H7 (cell line): ENCODE measurements at places on chromosomes 6 and 20. TPM values are rescaled to one million over a fixed set of nuclear protein-coding genes. Genes with fewer than 3 reads are reported as not detected.

GRCh38 chr20:34581341-34582184 is 23.0 kb downstream of the MAP1LC3A start:
- no peak for DNase-seq

DNA sequence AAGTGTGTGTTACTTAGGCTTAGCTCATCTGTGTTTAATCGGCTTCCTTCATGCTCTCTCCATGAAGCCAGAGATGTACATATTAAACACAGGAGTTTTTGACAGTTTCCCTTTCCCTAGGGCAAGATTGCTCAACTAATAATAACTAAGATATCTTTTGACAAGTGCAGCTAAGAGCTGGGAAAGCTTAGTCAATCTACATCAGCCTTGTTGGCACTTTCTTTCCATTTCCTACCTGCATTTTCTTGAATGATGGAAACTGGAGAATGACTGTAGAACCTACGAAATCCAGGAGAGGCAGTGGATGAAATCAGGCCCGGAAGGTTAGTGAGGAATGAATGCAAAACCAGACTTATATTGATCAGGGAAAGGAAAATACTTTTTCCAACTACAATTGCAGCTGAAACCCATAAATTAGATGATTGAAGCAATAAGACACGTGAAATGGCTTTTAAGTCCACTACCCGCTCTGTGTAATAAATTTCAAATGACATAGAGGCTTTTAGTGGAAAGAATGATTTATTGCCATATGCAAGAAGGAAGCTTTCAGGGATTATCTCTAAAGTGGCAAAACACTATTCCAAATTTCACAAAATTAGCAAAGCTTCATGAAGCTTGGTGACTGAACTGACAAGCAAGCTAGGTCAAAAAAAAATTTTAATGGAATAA is 237.2 kb upstream of the ID4 start:
- DNase-seq = no peak

Gene SALL4
- 127 and 134 TPM in 2 replicates for total RNA-seq

DNA sequence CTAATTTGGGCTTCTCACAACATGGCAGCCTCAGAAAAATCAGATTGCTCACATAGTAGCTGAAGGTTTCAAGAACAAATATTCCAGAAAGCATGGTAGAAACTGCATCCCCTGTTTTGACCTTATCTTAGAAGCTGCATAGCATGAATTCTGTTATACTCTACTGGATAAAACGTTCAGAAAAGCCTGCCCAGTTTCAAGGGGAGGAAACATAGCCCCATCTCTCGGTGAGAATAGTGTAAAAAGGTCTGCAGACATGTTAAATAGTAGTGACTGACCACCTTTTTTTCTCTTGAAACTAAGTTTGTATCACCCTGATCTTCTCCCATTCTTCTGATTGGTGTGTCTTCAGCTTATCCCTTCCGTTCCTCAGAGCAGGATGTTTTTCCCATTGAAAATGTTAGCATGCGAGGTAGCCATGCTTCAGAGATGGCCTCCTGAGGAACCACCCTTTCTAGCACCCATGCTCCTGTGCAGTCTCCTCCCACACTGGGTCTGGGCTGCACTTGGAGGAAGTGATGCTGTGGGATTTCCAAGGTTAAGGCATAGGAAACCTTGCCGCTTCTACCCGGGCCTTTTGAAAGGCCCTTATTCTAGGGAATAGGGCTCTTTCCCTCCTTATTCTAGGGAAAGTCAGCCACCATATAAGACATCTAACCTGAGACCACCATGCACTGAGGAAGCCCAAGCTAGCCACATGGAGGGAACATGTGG is 50.1 kb downstream of the MARCKS start:
- no peak for DNase-seq

DNA sequence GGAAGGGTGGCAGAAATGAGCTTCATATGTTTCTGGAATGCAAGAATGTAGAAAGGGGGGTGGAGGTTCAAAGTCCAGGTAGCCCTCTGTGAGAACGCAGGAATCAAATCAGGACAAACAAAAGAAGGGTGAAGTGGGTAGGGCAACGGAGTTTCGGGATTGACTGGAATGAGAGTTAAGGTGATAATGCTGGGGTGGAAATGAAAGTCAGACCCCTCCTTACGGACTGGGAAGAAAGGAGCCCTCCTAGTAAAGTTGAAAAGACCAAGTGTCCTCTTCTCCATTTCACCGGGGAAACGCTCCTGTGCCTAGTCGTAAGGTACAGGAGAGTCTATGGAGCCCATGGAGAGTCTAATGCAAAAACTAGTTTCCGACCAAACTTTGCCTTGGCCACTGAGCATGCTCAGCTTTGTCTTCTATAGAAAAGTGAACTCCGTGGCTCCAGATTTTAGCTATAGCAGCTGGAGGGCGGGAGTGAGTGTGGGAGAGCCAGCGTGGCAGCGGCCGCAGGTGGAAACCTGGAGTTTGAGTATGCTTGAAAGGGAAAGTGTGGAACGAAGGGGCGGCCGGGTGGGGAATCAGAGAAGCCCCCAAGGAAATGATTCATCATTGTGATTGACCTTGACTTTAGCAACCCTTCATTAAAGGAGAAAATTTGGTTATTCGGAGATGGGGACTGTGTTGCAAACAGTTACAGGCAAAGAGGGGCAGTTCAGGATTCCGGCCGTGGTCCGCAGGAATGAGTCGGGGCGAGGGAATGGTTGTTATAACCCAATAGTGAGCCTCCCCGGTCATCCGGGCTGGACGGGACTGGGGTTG is 1.3 kb upstream of the LRRC1 start:
- DNase-seq = peak; percentile 42

- DNase-seq = no peak
Measured at GRCh38 chr6:84021625-84022024, 11.9 kb upstream of the MRAP2 start.

GRCh38 chr20:32855387-32855786 is 3.3 kb upstream of the EFCAB8 start:
- DNase-seq = no peak

- DNase-seq = no peak
Measured at GRCh38 chr6:111796310-111796918, 76.8 kb downstream of the FYN start.

GRCh38 chr6:20542927-20543602 is 8.8 kb downstream of the CDKAL1 start:
- no peak for DNase-seq

GRCh38 chr20:62808211-62808865 is 3.7 kb downstream of the OGFR start:
- peak; percentile 97 for DNase-seq

GRCh38 chr6:5157621-5158138 is 72.5 kb downstream of the PPP1R3G start:
- DNase-seq = no peak

Gene COQ3
- total RNA-seq = 10.1 and 11.7 TPM in 2 replicates

Gene PI16
- total RNA-seq = not detected in 2 replicates

DNA sequence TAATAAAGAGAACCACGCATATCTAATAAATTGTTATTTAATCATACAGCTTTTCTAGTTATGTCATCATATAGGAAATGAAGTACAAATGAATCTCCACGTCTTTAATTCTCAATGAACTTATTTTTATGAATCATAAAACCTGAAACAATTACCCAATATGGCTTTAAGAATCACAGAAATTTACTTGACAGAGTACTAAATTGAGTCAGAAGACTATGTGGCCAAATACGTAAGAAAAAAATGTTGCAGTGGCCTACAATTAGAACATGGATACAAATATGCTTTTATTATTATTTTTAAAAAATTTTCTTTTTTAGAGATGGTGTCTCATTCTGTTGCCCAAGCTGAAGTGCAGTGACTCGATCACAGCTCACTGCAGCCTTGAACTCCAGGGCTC is 584.7 kb upstream of the SLC35B3 start:
- no peak for DNase-seq

GRCh38 chr20:31785089-31785488 is 34.1 kb upstream of the MYLK2 start:
- no peak for DNase-seq

Gene CYP39A1
- total RNA-seq = 0.38 TPM in 1 of 2 replicates, not detected in the other

GRCh38 chr20:21159658-21160380 is 33.9 kb downstream of the KIZ start:
- DNase-seq = no peak

DNA sequence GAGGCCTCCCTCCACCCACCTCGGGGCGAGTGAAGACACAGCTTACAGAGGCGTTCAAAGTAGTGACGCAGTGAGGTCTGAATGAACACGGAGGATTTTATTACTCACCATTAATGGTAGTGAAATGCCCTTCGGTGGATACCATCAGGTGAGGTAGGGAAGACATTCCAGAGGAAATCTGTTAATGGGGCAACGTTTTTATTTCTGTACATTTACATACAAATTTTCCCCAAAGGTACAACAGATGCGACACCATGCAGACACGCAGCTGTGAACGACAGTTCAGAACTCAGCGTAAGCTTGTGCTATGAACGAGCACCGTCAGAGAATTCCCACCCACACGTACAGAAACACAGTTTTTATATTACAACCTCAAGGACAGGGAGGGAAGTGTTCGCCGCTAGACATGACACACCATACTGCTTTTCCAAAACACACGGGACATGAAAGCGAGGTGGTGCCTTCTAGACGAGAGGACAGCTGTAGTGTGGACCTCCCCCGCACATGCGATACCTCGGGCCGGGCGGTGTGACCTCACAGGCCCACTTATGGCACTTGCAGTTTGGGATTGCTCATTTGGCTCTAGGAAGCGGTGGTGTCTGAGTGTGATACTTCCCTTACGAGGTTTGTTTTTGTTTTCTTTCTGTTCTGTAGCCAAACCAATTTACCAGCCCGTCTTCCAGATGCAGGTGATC is 10.7 kb downstream of the PSMG4 start:
- no peak for DNase-seq

GRCh38 chr6:131776985-131777384 is 30.8 kb upstream of the ENPP1 start:
- no peak for DNase-seq

Gene SIGLEC1
- total RNA-seq = not detected in 2 replicates

GRCh38 chr6:120826253-120826652 is 508.0 kb downstream of the TBC1D32 start:
- peak; percentile 40 for DNase-seq

DNA sequence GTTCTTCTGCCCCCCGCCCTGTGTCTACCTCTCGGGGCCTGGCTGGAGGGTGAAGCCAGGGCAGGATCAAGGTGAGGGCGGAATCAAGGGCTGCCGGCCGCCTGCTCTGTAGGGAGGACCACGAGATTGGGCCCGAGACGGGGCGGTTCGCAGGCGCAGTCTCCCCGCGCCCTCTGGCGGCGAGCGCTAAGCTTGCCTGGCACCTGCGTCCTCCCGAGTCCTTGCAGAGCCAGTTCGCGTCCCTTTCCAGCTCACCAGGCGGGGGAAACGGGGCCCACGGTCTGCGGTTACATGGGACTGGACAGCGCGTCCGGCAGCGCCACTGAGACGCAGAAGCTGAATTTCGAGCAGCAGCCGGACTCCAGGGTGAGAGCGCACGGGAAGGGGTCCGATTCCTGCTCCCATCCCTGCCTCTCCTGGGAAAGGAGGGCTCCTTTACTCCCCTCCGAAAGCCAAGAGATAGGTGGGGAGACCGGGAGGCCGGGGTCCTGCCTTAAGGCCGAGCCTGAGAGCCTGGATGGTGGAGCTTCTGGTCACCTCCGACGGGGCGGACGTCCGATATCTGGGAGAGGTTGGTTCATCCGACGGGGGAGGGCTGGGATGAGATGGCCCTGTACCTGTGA is 3.6 kb upstream of the MATN4 start:
- peak; percentile 97 for DNase-seq

Gene AHCY
- 331 and 361 TPM in 2 replicates for total RNA-seq

Gene MKKS
- 14.6 and 16.7 TPM in 2 replicates for total RNA-seq

Gene FRK
- 0.10 and 0.11 TPM in 2 replicates for total RNA-seq

Gene CLPSL1
- not detected in 2 replicates for total RNA-seq

DNA sequence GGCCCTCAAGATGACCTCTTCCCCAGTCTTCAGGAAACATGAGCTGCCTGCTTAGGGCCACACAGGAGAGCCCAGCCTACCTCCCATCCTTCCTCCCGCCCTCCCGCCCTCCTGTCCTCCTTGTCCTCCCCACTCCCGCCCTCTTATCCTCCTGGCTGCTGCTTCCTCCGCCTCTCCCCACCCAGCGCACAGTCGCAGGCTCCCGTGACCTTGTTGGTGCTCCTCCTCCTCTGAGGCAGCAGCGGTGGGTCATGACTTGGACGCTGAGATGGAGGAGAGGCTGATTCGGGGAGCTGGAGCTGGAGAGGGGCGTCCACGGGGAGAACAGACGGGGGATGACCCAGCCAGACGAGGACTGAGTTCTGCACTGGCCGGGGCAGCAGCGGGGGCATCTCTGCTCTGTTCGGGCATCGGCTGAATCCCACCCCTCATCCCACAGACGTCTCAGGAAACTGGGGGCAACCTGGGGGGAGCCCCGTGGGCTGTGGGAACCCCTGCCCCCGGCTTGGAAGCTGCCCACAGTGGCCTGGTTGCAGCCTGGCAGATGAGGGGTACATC is 32.4 kb downstream of the CHRNA4 start:
- no peak for DNase-seq

DNA sequence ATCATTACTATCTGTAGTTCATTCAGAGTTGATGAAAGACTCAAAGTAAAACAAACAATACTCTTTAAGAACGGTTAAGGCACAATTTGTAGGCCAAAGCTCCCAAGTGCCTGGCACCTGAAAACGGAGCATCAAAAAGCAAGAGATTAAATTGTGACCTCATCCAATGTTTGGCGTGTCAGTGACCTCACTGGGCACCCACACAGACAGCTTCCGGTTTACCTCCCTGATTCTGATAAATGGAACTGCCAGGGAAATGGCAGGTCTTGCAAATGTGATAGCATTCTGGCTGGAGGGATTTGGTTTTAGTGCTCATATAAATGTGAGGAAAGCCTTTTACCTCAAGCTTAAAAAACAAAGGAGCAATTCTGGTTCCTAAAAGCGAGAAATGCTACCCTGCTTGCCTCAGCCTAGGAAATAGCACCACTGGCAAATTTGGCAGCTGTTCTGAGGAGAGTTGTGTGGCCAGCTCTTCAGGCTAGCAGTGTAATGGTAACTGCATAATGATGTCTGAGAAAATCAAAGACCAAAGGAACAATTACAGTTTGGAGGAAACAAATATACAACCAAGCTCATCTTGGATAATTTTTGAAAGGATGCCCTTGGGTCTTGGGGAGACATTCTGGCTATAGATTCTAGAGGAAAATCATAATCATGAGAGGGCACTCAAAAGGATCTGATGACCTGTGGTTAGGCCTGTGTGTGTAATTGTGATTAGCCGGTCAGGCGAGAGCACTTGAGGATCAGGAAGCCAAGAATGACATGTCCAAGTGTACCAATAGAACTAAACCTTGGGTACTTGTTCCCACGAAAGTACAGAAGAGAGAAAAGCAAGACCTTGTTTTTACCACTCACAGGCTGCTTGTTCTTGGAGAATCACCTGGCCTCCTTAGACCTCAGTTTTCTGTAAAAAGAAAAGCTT is 174.3 kb downstream of the TFAP2B start:
- DNase-seq = no peak
